Activated T-helper 1 cell treated with anti-CD3 and anti-CD28 coated beads, Interleukin-12 subunit alpha, Interleukin-12 subunit beta, Interleukin-2, Interleukin-4 antibody, amounts not matched to agents 30 ng/mL and 10 ng/mL and 1 ng/mL, durations not matched to agents 14 hours and 24 hours and 36 hours (primary cell): ENCODE measurements at places on chromosomes 2 and 18.

DNA sequence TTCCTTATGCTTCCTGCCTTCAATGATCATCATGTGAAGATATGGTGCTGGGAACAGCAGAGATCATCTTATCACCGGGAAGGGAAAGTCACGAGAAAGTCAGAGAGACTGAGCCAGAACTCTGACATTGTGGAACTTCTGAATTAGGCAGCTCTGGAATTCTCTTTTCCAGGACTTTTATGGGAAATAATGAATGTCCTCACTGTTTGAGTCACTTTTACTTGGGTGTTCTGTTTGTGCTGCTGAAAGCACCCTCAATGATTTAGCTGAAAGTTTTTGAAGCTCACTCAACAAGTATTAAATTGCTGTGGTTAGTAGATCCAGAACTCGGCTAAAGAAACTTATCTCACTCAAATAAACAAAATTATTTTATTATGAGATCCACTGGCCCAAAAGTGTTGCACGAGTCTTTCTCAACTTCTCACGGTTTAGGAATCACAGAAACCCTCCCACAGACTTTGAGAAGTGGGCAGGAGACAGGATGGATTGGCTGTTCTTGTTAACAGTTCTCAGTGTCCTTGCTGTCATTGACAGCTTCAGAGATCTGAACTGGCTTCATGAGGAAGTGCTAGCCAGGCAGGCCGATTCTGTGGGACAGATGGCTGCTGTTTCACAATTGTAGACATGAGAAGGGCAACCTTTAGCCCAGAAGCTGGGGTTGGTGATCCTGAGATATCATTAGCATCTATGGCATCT lies 26.4 kb upstream of the ATRAID start:
- no peak for DNase-seq

DNA sequence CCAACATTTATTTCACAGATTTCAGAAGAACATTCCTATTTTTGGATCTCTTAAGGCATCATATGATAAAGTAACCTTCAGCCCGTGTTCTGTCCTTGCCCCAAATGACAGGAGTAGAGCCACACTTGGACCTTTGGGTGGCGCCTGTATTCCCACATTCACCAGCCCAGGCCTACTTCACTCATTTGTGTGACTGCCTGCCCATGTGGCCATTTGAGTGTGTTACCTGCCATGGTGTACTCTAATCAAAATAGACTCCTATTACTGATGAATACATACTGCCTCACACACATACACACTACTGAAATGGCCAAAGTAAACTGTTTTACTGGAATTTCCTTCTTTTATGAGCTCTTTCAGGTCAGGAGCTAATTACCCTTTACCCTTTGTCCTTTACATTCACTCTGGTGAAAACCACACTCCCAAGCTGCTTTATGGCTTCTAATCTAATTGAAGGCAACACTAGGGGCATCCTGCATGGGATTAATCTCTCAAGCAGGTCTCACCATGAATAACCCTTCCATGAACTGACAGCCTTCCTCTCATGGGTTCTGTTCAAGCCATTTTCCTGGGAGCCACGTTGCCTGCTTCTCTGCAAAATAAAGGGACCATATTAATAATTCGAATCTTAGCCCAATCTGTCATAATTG lies 271.0 kb upstream of the GALNT5 start:
- no peak for DNase-seq

DNA sequence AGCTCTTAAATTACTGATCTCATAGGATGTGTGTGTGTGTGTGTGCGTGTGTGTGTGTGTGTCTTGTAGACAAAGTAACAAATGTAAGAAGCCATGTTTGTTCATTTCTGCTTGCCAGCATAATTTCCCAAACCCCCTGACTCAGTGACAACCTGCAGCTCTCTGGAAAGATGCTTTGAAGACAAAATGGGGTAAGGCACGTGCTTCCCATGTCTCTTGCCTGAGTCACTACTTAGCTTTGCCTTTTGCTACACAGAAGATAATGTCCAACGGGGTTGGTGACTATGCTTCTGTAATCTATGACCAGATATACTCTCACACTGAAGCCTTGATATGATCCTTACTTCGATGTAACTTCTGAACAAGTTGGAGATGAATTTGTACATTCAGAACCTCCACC lies 332.0 kb downstream of the SLC4A3 start:
- DNase-seq: no peak

DNA sequence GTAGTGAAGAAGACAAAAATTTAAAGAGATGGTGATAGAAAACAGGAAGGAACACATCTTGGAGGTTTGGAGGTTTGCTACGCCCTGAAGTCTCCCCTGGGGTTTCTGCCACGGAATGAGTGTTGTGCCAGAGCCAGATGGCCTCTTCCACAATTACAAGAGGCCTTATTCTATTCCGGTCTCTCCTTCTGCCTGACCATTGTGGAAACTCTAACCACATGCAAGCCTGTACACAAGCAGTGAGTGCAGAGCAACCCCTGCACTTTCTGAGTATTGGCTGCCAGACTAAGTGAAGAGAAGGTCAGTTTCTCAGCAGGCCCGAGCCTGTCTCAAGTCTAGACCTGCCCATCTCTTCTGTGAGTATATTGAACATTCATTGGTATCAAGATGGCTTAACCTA lies 22.7 kb upstream of the MYO1B start:
- DNase-seq: no peak

DNA sequence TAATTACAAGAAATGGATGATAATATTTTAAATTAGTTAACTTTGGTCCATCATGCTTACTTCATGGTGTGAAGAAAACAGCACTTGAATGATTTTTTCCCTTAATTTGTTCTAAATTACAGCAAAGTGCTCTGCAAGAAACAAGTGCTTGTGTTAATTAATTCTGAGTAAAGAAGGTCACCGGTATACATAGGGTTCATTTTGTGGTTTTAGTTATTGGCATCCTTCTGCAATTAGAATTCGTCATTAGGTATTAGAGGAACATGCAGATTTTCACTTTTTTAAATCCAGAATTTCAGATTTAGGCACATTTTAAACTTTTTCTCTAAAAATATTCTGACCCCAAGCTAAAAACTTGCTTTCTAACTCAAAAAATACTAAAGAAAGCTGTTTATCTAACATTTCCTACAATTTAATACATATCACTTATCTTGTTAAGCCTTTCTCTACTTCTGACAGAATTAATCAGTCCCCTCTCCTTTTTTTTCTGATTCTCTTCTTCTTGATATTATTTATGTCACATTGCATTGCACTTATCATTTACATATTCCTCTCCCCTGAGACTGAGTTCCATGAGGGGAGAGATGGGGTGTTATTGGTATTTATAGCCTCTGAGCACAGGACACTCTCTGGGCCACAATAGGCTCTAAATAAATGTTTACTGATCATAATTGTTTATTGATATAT lies 129.2 kb downstream of the PLA2R1 start:
- DNase-seq: no peak

- no peak for DNase-seq
Observed at GRCh38 chr2:180776921-180777320, 203.5 kb upstream of the UBE2E3 start.

- DNase-seq: no peak
Observed at GRCh38 chr18:78564518-78564917, 415.1 kb upstream of the SALL3 start.

- DNase-seq: peak; percentile 45
Observed at GRCh38 chr18:35616664-35617423, 35.3 kb downstream of the GALNT1 start.

DNA sequence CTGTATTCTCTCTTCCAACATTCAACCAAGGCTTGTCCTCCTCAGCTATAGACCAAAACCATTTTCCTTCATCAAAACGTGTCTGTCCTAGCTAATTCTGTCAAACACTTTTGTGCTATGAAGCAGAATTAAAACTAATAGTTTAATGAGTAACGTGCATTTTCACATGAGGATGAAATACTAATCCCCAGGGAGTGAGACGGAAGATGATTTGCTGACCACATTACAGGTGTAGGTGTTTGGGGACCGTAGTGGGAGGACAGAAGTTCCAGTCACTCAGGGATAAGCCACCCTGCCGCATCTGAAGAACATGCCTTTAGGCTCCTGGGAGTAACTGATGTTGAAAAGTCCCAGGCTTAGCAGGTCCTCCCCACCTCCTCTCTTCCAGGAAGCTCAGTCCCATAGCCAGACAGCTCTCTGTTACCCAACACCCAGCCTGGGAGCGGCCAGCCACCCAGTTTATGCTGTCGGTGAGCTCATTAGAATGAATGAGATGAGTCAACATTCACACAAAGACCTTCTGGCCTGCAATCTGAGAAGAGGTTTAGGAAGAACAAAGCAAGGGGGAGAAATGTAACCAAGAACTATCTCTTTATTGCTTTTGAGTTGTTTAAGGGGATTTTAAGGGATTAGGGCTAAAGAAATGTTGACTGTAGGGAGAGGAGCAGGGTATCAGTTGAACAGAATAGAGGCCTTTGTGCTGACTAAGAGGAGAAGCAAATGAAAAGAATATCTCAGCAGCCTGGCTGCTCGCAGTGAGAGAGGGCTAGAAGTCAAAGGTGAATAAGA lies 122.5 kb downstream of the FOXI3 start:
- no peak for DNase-seq

DNA sequence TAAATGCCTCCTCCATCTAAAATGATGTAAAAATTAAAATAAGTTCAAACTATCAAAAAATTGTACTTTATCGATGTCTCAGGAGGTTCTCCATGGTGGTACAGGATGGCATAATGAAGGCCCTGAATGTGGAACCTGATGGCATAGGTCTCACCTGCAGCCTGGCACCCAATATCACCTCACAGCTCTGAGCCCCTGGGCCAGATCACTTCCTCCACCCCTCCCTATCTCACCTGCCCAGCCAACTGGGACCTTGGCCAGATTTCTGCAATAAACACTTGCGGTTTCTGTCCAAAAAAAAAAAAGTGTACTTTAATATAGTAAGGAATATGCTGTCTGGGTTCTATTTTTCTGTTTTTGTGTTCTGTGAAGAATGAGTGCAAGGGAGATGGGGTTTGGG lies 6.7 kb upstream of the RBM45 start:
- DNase-seq: no peak

DNA sequence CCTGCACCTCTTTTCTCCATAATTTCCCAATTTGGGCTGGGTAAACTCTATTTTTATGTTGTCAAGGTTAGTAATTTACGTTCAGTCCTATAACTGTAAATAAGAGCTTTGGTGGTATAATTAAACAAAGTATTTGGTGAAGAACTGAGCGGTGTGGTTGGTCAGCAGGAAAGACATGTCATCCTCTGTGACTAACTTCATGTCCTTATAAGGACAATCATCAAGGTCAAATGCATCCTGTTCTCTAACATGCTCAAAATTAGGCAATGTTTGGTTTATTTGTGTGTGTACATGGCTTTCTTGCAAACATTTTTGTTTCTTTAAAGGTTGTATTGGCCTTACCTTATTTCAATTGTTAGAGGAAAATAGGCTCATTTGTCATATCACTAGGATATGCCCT lies 121.5 kb upstream of the NABP1 start:
- no peak for DNase-seq

GRCh38 chr18:78996741-78997490 lies 17.3 kb downstream of the SALL3 start:
- DNase-seq: no peak

- DNase-seq: no peak
Observed at GRCh38 chr18:43751835-43752234, 474.5 kb upstream of the SYT4 start.

GRCh38 chr18:44495151-44495550 lies 185.5 kb upstream of the SETBP1 start:
- DNase-seq: no peak

DNA sequence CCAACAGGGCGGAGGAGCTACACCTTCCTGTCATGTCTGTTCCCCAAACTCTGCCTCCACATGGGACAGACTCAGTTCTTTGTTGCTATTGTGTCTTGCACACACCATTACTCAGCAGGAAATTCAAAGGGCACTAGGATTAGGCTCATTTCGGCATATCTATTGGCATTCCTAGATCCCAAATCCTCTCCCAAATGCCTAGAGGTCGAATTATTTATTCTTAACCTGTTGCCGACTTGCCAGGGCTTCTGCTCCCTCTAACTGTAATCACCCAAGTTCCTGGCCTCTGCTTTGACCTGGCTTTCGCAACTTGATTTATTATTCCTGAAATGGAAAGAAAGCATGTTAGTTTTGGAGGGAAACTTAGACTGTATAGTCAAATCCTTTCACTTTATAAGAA lies 67.8 kb upstream of the ST6GAL2 start:
- no peak for DNase-seq

GRCh38 chr2:167128130-167128529 lies 239.8 kb downstream of the XIRP2 start:
- DNase-seq: no peak

DNA sequence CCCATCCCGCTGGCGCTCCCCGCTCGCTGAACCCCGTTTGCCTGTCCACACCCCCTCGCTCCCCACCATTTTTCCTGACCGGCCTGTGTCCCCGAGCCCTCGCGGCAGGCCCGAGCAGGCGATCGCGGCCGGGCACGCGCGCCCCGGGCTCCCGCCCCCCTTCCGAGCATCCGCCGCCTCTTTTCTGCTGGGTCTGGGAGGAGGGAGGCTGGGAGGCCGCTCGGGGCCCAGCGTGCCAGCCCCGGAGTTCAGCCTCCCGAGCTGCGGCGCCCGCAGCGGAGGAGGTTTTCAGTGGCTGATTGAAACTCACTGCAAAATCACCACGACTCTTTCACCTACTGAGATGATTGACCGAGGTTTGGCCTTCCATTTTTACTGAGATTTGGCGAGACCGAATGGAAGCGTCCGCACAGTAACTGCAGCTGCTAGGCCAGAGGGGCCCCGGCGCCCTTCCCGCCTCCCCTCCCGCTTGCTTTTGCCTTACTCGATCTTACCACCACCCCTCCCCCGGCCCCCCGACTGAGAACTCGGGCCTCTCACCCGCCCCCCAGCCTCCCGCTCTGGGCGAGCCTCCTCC lies 4.8 kb downstream of the SOX11 start:
- no peak for DNase-seq

DNA sequence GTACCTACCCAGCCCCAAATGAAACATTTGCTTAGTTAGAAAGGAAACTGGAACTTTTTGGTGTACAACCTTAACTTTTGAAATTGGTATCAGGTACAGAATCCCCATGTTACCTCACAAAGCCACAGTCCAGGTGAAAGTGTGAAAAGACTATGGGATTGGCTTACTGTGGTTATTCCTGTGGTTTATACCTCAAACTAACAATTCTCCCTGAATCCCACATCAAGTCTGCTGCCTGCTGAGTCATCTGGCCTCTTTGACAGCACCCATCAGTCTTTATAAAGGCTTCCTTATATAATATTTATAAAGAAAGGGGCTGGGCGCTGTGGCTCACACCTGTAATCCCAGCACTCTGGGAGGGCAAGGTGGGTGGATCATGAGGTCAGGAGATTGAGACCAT lies 164.6 kb downstream of the TMEM247 start:
- DNase-seq: no peak

DNA sequence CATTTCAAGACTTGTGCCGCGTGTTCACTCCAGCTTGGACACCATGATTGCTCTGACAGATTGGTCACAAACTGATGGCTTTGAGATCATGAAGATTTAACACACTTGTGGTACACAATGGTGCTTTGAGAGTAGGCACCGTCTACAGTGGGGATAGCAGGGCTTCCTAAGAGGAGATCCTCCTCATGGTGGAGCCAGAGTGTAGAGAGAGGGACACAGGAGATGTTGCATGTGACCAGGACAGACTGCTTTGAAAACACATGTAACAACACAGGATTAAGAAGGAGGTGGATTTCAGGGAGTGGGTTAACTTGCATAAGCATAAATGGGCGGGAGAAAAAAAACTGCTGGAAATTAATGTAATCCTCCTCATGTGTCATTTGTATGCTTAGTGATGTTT lies 95.7 kb upstream of the LINC00305 start:
- DNase-seq: no peak
